ENCODE measurements at places on chromosomes 5 and 9. TPM values are rescaled to one million over a fixed set of nuclear protein-coding genes. Genes with fewer than 3 reads are reported as not detected.

GRCh38 chr5:73265641-73266040, 92.6 kb downstream of the TMEM174 start:
- DNase-seq = no peak

- DNase-seq = no peak
Measured at GRCh38 chr5:38585816-38586215, 29.4 kb upstream of the LIFR start.

Gene FCN2
- polyA plus RNA-seq = not detected

Gene FOXD1
- polyA plus RNA-seq = 8.7 TPM

DNA sequence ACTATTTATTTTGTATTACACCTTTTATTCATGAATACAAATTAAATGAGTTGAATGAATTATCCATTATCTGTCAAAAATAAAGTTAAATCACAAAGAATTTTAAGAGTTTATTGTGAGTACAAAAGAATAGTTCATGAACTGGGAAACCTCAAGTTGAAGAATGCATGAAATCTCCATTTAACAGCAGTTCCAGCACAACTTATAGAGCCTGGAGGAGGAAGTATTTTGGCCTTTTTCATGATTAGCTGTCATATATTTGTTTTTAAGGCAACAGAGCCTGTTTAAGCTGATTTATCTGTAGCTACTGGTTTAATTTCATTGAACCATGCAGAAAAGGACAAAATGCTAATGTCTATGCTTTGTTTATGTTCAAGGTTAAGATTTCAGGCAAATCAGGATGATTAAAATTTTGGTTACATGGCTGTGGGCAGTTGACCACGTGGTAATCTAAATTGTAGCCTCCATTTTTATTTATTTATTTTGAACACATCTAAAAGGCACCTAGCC, 12.2 kb downstream of the SPINK1 start:
- DNase-seq = no peak

DNA sequence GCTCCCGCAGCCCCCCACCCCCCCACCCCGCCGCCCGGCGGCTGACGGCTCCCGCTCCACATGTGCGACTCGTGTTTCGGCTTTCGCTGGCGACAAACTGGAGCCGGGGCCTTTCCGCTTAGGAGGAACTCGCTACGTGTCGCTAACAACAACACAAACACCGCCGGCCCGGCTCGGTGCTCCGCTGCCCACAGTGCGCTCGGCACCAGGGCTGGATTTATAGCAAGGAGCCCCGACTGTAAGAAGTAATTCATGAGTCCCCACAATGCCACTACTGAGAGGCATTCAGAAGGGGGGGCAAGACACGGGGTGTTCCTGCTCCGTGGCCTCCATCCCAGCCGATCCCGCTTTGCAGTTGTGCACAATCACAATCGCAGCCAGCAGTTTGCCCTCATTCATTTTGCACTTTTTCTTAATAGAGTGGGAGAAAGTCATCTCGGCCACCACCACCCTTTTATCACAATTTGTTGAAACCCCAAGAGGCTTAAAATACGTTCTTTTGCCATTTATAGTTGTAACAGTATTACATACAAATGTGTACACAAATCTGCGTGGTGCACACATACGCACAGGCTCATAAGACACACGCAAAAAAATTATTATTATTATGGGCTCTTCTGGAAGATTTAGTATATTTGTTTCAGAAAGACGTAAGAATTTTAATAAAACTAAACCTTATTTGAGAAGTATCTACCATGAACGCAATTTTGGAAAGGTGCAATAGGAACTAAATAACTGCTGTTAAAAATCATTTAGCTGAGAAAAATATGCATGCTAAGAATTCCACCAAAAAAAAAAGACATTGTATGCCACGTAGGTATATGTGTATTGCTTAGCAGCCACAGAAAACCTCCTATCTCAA, 48.1 kb downstream of the EBF1 start:
- no peak for DNase-seq

GRCh38 chr5:37930350-37930749, 90.5 kb upstream of the GDNF start:
- no peak for DNase-seq

Gene PLPP7
- polyA plus RNA-seq = 2.8 TPM

DNA sequence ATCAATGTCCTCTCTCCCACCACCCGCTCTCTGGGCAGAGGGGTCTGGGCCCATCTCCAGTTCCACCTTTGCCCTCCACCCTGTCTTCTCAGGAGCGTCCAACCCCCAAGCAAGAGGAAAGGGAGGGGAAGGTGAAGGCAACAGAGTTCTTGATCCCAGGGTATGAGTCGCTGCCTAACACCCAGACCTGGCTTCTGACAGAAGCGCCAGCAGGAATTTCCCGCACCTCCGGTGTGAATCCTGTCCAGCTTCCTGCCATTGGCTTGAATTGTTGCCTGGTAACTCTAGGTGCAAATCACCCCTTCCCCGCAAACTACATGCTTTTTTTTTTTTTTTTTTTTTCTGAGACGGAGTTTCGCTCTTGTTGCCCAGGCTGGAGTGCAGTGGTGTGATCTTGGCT, 84.2 kb upstream of the IER5L start:
- no peak for DNase-seq

DNA sequence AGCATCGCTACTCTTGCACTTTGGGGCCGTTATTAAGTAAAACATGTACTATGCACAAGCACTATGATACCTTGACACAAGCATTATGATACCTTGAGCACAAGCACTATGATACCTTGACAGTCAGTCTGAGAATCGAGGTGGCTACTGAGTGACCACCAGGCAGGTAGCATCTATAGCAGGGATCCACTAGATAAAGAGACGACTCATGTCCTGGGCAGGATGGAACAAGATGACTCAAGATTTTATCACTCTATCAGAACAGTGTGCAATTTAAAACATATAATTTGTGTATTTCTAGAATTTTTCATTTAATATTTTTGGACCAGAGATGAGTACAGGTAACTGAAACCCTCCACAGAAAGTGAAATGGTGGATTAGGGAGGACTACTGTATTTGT, 16.9 kb downstream of the CHSY3 start:
- DNase-seq = no peak

Gene TBC1D9B
- polyA plus RNA-seq = 52.7 TPM

Gene LSM11
- 2.5 TPM for polyA plus RNA-seq

DNA sequence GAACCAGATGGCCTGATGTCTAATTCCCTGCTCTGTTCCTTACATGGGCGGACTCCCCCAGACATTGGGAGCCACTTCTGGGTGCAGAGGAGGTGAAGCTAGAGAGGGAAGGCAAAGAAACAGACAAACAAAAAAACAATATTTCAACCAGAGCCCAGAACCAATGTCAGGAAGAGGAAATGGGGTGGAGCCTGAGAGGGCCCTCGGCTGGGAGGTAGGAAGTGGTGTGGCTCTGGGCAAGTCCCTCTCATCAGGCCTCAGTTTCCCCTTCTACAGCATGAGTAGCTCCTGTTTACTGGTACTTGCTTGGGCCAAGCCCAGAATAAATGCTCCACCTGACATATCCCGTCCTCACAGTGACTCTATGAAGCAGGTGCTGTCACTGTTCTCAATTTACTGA, 11.1 kb downstream of the SH2D3C start:
- DNase-seq = no peak

Gene BTNL3
- polyA plus RNA-seq = not detected

DNA sequence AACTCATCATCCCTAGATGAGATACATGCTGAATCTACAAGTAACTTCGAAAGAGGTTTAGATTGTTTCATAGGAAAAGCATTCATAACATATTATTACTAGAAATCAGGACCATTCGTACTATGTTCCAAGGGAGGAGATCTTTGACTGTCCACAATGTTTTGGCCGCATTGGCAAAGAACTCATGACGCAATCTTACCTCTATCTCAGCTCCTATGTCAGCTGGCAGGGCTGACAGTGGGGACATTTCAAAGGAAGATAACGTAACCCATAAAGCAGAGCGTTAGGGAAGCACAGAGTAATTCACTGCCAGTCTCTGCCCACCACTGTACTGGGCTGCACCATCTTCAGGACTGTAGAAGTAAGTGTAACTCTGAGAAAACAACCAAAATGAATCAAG, 69.7 kb downstream of the EFNA5 start:
- no peak for DNase-seq

DNA sequence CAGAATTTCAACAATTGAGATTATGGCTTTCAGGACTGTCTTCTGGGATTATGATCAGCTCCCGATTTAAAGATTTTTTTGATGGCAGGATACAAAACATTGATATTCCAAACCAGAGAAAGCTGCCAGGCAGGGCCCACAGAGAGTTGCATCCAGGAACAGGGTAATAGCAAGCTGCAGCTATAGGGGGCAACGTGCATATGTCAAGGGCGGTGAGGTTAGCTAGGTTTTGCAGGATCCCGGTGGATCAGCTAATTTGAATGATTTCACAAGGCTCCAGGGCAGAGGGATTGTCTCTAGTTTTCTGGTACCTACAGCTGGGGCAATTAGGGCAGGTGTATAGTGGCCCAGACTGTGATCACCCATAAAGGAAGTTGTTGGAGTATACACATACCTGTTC, 339.4 kb downstream of the CHSY3 start:
- no peak for DNase-seq

DNA sequence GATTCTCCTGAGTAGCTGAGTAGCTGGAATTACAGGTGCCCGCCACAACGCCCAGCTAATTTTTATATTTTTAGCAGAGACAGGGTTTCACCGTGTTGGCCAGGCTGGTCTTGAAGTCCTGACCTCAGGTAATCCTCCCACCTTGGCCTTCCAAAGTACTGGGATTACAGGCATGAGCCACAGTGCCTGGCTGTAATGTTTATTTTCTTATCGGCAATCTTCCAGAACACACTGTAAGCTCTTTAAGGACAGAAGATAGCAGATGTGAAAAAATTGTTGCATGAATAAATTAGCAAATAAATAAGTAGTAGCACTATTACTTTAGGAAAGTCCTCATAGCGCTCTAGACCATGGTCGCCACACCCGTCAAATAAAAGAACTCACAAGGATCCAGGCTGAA, 100.5 kb downstream of the ENC1 start:
- peak; percentile 32 for DNase-seq

DNA sequence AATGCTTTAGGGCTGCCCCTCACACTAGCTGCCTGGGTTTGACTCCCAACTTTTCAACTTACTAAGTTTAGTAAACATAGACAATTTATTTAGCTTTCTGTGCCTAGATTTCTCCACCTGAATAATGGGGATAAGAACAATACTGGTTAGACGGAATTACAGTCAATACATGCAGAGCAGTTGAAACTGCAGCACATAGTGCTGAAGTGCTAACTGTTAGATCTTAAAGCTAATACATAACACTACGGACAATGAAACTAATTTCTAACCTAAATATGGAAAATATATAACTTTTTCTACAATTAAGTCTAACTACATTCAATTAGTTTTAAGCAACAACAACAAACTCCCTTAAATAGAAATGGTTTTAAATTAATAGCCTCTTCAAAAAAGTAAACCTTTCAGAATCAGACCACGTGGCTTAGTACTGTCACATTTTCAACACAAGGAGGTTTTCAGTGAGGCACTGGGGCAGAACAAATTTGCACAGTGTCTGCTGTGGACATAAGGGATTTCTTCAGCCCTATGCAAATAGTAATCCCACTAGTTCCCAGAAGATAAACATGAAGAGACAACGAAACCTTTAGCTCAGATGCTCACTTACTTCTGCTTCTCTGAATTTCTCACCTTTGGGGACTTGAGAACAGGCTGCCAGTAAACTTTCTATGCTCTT, 293.4 kb downstream of the EDIL3 start:
- DNase-seq = no peak

Gene DOLPP1
- polyA plus RNA-seq = 12.2 TPM

GRCh38 chr5:167442922-167443321, 848.5 kb upstream of the WWC1 start:
- peak; percentile 79 for DNase-seq

DNA sequence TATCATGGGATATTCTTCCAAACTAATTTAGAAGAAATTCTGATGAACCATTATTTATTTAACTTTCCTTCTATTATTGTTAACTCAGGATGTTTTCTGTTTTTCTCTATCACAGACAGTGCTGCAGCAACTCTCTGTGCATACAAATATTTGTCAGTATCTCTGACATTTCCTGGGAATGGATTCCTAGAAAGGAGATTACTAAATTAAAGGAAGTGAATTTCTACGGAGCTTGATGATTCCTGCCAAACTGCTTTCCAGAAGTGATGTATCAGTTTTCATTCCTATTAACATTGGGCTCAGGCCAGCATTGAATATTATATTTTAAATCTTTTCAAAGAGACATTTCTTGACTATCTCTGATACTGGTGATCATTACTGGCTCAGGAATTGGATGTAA, 26.0 kb upstream of the MAST4 start:
- DNase-seq = no peak

GRCh38 chr9:13992138-13993088, 321.5 kb downstream of the NFIB start:
- no peak for DNase-seq

Gene MRPL22
- 42.6 TPM for polyA plus RNA-seq

GRCh38 chr9:125815568-125815967, 68.4 kb downstream of the PBX3 start:
- DNase-seq = peak; percentile 82

DNA sequence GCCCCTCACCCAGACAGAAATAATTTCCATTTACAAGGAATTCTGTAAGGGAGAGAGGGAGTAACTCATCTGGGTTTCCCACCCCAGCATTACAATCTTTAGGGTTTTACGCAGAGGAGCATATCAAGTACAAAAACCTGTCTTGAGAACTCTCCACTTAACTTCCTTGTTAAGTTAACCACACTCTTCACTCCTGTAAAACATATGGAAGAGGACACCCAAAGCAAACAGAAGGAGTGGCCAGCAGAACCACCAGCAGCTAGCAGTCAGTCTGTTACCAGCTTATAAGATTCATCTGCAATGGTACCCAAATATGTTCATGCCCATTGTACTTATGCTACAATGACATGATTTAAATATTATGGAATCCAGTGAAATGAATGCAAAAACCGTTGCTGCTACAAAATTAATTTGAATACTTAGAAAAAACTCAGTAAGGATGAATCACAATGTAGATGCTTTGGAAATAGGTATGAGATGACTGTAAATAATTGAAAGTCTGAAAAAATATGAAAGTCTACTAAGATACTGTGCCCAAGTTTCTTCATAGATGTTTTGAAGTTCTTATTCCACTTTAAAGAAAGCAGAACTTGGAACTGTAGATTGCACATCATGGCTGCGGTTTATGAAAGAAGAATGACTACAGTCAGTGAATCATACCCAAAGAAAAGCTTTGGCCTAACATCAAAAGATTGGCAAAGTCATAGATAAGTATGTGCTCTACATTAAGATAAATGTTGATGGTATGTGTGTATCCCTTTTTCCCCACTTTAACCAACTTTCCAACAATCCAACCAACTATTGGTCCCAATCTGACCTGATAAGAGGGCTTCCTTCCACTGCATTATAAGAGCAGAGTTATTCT, 233.6 kb downstream of the ACTL7B start:
- DNase-seq = peak; percentile 89

DNA sequence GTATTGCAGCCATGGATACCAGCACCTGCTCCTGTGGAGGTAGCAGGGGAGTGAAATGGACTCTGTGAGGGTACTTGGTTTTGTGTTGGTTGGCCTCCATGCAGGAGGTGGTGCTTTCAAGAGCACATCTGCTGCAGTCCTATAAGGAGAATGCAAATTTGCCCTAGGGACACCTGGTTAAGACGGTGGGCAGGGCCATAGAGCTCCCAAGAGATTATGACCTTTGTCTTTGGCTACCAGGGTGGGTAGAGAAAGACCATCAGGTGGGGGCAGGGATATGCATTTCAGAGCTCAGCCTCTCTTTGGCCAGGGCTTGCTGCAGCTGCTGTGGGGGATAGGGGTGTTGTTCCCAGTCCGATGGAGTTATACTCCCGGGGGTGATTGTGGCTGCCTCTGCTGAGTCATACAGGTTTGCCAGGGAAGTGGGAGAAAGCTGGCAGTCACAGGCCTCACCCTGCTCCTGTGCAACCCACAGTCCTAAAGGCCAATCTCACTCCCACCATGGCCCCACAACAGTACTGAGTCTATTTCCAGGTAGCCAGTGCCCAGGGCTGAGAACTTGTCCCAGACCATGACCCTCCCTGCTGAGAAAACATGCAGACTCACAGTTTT, 14.0 kb upstream of the PDLIM4 start:
- DNase-seq = no peak
